ENCODE measurements at places on chromosomes 1 and 21. TPM values are rescaled to one million over a fixed set of nuclear protein-coding genes. Genes with fewer than 3 reads are reported as not detected.

DNA sequence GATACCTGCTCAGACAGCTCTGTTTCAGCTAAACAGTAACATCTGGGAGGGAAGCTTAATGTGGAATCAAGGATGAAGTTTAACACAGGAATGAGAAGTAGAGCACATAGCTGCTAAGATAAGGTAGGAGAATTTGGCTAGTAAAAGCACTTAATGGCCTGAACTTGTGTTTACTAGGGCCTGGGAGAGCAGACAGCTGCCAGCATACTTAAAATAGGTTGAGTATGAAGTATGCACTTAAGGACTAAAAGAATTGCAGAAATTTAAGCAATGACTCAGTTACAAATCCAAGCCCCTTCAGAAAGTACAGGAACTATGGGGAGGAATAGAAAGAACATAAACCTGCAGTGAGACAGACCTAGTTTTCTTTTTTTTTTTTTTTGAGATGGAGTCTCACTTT lies 53.0 kb downstream of the BACH1 start:
- peak; percentile 97 for DNase-seq

GRCh38 chr1:183004141-183004540 lies 19.1 kb upstream of the LAMC1 start:
- no peak for DNase-seq

The TBX15 gene
- total RNA-seq: 0.07 TPM

- no peak for DNase-seq
These were observed 145.8 kb downstream of the PDE4B start for GRCh38 chr1:65938506-65938905.

DNA sequence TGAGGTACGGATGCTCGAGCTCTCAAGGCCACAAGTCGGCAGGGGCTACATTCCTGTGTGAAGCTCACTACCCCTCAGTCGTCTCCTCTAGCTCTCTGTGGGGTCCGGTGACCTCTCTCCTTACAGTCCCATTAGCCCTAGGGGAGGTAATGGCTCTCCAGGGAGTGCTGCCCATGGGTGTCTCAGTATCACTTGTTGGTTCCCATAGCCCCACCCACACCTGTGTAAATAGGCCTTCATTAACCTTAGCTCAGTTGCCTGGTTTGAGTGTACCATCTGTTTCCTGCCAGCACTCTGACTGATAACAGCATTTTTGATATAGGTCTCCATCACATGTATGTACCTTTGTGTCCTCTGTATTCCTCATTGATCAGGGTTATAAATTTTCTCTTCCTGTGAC lies 133.2 kb upstream of the KCNJ15 start:
- no peak for DNase-seq

Data from astrocyte (in vitro differentiated cells and primary cell).